ENCODE measurements at places on chromosomes 3 and 15. TPM values are rescaled to one million over a fixed set of nuclear protein-coding genes. Genes with fewer than 3 reads are reported as not detected.

BTLA gene
- 21.7 TPM for total RNA-seq

DUOX2 gene
- 0.02 TPM for total RNA-seq

GPR156 gene
- total RNA-seq, result not detected

DNAJA4 gene
- total RNA-seq, result 41.5 TPM

CD96 gene
- 40.8 TPM for total RNA-seq

IL16 gene
- 102 TPM for total RNA-seq

DZIP1L gene
- not detected for total RNA-seq

INSYN1 gene
- not detected for total RNA-seq

CERS3 gene
- total RNA-seq, result 0.60 TPM

IFT57 gene
- total RNA-seq, result 29.6 TPM

PRSS50 gene
- total RNA-seq, result not detected

CCDC39 gene
- total RNA-seq, result not detected

GADL1 gene
- not detected for total RNA-seq

ZNF660 gene
- 0.89 TPM for total RNA-seq

PLA2G4B gene
- 5.0 TPM for total RNA-seq

PP2D1 gene
- total RNA-seq, result not detected

KIF15 gene
- 40.1 TPM for total RNA-seq
